B cell (primary cell): ENCODE measurements at places on chromosomes 4 and X. TPM values are rescaled to one million over a fixed set of nuclear protein-coding genes. Genes with fewer than 3 reads are reported as not detected.

The GYPB gene
- 0.91 TPM in 1 of 2 replicates, not detected in the other for total RNA-seq

The DCAF8L2 gene
- total RNA-seq, result not detected in 2 replicates

The CPLX1 gene
- total RNA-seq, result not detected in 2 replicates

The SORBS2 gene
- total RNA-seq, result 0.25 and 0.46 TPM in 2 replicates

The LRAT gene
- not detected in 2 replicates for total RNA-seq

The ALAS2 gene
- 0.94 and 1.00 TPM in 2 replicates for total RNA-seq

The PSAPL1 gene
- total RNA-seq, result not detected in 2 replicates

The SOD3 gene
- total RNA-seq, result not detected in 2 replicates

The AFF1 gene
- total RNA-seq, result 135 and 145 TPM in 2 replicates

The SYTL5 gene
- not detected in 2 replicates for total RNA-seq

The MYOZ2 gene
- not detected in 2 replicates for total RNA-seq

The ZXDB gene
- total RNA-seq, result 16.6 and 17.5 TPM in 2 replicates
